Kidney tubule cell (primary cell): ENCODE measurements at places on chromosomes 11 and 22.
A peak's percentile ranks its signal among the peaks of the same experiment; 100 is the strongest.

DNA sequence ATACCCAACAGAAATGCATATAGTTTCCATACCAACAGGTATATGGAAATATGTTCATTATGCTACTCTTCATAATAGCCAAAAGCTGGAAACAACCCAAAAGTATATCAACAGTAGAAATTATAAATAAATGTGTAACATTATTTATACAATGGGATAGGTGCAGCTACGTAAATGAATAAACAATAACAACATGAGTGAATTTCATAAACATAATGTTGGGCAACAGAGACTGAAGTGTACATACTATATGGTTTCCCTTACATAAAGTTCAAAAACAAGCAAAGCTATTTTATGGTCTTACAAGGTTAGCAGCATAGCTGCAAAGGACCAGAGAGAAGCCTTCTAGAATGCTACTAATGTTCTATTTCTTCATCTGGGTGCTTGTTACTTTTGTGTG is 305.0 kb downstream of the INSC start:
- DNase-seq = no peak

GRCh38 chr22:32896891-32897290 is 95.4 kb downstream of the TIMP3 start:
- no peak for DNase-seq

DNA sequence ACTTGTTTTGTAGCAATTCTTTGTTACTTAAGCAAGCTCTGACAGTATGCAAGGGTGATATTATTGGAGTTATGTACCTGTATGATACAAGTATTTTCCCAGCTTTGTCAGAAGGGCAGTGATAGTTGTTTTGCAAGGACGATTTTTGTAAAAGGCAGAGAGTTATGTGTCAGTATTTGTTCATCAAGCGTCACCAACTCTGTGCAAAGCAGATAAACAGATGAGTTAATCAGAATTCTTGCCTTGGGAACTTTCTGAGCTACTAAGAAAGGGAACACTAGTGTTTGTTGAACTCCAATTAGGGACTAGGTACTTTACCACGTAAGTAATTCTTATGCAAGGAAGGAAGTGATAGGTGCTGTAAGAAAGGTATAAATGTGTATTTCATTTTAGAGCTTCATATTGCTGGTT is 1.4 kb downstream of the USP47 start:
- DNase-seq = peak; percentile 63

GRCh38 chr22:47550524-47551430 is 788.3 kb downstream of the TBC1D22A start:
- DNase-seq = no peak

- no peak for DNase-seq
These were observed 57.2 kb downstream of the CCDC83 start for GRCh38 chr11:85912414-85912813.

DNA sequence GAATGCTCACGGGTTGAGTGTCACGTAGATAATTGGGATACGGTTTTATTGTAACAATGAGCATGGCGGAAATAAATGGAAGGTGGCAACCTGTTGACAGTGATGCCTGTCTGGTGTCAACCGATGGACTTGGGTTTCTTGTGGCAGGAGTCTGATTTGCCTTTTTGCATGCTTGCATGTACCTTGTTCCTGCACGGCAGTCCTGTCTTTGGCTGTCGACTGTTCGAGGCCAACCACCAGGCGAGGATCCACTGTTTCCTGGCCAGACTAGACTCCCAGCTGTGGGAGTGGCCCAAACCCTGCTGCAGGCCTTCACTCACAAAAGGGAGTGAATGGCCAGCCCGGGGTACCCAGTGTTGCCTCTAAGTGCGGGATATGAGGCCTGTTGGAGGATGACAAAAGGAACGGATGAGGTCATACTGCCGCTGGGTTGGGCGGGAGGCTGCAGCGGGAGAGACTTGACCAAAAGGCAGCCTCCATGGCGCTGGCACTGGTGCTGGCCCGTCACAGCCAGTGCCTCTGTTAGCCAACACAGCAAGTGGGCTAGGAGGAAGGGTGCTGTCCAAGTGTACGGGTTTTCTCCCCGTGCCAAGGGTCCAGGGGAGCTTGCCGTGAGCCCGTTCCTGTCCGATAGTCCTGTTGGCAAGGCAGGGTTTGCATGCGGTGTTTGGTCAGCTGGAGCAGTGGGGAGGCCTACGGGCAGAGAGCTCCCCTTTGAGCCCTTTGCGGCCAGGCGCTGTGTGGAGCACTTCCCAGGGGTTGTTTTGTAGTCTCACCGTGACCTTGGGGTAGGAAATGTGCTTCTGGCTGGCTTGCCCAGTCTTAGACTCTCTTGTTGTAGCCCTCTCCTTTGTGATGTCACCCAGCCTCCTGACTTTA is 974 bp downstream of the DGCR8 start:
- peak; percentile 74 for DNase-seq

GRCh38 chr22:46280063-46280817 is 12.4 kb downstream of the TTC38 start:
- DNase-seq = no peak

DNA sequence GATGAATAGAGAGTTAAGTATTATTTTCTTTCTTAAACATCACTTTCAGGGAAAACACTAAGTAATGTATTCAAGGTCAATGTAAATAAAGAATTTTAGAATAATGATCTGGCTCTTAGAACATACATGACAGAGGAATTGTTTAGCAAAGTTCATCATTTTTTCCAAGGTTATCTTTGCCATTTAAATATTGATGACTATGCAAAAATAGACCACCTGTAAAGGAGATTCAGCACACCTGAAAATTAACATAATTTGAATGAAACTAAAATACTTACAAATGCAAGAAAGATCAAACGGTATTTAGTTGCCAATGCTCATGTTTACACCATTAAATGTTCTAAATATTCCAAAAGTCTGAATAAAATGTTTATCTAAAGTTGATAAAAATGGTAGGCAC is 782.6 kb upstream of the CHORDC1 start:
- no peak for DNase-seq

DNA sequence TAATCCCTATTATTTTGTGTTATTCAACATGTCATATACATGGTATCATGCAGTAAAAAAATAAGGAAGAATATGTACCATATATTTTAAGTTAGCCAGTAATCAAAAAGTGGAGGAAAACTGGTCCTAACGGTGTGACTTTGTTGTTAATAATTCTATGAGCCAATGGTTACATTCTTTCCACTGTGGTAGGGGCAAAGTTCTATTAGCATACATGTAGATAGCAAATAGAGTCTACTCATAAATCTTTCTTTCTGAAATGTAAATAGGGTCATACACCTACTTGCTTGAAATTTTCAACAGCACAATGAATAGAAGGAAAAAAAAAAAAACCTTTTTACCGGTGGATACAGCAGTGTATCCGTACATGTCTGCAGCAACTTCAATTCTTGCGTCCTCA is 364.8 kb downstream of the RAB38 start:
- no peak for DNase-seq

DNA sequence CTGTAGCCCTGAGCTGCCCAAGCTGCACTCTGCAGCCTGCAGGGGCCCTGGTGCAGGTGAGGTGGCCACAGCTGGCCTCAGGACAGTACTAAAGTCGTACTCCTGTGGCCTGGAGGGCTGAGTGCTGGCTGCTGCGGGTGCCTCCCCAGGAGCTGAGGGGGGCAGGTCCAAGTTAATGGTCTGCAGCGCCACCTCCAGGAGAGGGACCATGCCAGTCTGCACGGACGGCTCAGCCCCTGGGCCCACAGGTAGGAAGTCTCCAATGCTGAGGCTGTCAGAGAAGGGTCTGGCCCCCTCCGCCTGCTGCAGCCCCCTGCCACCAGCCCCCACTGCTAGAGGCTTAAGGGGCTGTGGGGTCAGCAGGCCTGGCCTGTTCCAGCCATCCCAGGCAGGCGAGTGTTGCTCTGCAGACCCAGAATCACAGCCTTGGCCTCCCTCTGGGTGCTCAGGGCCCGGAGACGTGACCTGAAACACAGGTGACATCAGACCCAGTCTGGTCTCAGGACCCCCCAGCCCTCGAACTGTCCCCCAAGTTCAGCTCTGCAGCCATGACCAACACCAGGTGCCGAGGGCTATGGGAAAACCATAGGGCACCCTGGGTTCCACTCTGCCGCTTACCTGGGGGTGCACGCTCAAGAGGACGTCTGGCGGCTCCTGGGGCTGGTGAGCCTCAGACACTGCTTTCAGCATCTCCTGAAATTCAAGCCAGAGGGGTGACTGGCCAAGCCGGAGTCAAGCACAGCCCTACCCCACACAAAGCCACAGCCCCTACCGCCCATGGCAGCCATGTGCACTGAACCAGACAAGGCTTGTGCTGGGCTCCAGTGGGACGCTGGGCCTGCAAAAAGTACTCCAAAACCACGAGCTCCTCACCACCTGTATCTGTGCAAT is 20.8 kb downstream of the SELENOO start:
- DNase-seq = no peak

GRCh38 chr11:66347425-66348276 is at the start of gene B4GAT1:
Gene B4GAT1, minus strand, starts transcription at chr11:66347629. Its CDS starts 84 bp downstream, at chr11:66347545.
- DNase-seq = peak; percentile 96

DNA sequence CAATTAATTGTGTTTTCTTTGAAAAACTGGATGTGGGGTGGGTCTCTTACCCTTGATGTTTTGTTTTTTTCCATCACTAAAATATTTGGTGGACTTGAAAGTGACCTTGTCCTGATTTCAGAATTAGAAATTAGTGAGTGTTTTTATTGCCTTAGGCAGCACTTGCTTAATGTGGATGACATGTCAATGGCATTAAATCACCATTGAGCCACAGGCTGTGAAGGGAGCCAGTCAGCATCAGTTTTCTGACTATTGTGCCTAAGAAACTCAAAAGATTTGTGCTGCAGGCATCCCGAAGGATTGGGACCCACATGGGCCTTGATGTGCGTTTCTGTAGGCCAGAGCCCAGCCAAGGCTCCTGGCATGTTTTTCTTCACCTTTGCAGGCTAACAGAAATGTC is 53.8 kb downstream of the SWAP70 start:
- DNase-seq = no peak

GRCh38 chr11:86515297-86516094 is 140.8 kb downstream of the CCDC81 start:
- DNase-seq = peak; percentile 81

DNA sequence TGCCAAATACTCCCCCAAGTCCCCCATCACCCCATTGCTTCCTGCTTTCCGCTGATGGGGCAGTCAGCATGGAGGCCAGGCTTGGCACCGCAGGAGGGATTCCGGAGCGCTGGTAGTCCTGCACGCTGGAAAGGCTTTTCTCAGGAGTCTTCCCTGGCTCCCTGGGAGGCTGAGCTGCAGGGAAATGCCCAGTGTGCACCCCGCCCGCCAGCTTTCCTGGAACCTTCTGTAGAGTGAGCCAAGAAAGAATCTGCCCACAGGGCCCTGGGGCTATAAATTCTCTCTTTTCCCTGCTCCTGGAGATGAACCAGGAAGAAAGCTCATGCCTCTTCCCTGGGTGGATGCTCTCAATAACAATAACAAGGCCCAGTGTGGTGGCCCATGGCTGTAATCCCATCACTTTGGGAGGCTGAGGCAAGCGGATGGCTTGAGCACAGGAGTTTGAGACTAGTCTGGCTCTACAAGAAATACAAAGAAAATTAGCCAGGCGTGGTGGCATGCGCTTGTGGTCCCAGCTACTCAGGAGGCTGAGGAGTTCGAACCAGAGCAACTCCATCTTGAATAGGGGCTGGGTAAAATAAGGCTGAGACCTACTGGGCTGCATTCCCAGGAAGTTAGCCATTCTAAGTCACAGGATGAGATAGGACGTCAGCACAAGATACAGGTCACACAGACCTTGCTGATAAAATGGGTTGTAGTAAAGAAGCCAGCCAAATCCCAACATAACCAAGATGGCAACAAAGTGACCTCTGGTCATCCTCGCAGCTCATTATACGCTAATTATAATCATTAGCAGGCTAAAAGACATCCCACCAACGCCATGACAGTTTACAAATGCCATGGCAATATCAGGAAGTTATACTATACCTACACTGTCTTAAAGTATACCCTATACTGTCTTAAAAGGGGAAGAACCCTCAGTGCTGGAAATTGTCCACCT is 46.4 kb upstream of the FTH1 start:
- DNase-seq = peak; percentile 75

DNA sequence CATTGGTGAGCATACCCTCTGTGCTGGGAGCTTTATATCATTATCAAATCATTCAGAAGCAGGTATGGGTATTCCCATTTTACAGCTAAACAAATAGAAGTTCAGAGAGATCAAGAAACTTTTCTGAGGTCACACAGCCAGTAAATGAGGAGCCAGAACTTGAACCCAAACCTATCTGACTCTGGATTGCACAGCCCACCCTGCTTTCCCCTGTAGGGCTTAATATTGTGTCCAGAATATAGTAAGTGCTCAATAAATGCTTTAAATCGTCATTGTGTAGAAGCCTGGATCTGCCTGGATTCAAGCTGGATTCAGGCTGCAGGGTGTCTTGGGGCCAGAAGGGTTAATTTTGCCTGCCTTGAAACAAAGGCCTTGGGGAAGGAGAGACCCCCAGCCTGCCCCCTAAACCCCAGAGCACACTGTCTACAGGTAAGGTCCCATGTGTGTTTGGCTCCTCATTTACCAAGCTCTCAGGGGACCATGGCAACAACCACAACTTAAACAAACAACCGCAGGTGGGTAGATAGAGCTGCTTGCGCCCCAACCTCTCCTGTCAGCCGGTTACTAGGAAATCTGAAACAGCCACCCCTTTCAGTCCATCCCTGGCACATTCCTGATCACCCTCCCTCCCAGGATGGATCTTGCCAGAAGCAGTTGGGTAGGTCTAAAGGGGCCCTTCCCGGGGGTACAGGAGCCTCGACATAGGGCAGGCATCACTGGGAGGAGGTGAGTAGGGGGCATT is 3.0 kb upstream of the SEC14L3 start:
- no peak for DNase-seq

GRCh38 chr11:102846292-102846691 is 2.9 kb upstream of the MMP3 start:
- DNase-seq = no peak

- DNase-seq = no peak
These were observed 62.6 kb downstream of the PIWIL4 start for GRCh38 chr11:94629741-94630140.

GRCh38 chr22:17121233-17122195 is at the start of gene TMEM121B:
Gene TMEM121B, minus strand, starts transcription at chr22:17121360. Its CDS starts 233 bp downstream, at chr22:17121127.
- DNase-seq = peak; percentile 72

DNA sequence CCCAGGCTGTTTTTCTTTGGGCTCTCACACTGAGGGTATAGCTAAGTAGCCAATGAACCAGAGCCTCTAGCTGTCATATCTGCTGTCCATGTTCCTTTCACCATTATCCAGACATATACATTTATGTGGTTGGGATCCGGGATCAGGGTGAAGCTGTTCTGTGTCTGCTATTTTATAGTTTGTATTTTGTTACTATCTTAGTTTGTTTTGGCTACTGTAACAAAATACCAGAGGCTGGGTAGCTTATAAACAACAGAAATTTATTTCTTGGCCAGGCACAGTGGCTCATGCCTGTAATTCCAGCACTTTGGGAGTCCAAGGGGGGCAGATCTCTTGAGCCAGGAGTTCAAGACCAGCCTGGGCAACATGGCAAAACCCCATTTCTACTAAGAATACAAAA is 40.5 kb upstream of the CABP7 start:
- no peak for DNase-seq

- DNase-seq = no peak
These were observed 100.0 kb downstream of the RPS6KA4 start for GRCh38 chr11:64458997-64459396.

- no peak for DNase-seq
These were observed at the start of gene LARGE2 for GRCh38 chr11:45922425-45923082. Gene LARGE2, plus strand, starts transcription at chr11:45922656. Its CDS starts 227 bp downstream, at chr11:45922883.
